Thyroid gland (tissue), 4 donors: ENCODE measurements at places on chromosomes 13 and 19. TPM values are rescaled to one million over a fixed set of nuclear protein-coding genes. Genes with fewer than 3 reads are reported as not detected.

DNA sequence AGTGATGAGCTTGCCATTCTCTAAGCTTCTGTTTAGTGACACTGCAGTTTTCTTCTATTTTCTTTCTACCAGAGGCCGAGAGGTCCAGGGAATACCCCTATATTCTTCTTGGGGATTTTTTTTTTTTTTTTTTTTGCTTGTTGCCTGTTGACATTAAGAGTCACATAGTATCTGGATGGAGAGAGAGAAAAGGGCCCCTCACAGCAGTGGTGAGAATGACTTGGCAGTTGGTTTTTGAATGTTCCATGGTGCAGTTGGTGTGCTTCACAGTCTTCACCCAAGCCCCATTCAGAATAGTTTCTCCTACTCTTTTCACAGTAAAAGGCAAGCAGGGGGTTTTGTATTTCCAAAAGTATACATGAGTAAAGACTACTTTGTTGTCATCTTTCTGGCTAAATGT, 577.9 kb downstream of the LMO7 start:
- no peak for DNase-seq

DNA sequence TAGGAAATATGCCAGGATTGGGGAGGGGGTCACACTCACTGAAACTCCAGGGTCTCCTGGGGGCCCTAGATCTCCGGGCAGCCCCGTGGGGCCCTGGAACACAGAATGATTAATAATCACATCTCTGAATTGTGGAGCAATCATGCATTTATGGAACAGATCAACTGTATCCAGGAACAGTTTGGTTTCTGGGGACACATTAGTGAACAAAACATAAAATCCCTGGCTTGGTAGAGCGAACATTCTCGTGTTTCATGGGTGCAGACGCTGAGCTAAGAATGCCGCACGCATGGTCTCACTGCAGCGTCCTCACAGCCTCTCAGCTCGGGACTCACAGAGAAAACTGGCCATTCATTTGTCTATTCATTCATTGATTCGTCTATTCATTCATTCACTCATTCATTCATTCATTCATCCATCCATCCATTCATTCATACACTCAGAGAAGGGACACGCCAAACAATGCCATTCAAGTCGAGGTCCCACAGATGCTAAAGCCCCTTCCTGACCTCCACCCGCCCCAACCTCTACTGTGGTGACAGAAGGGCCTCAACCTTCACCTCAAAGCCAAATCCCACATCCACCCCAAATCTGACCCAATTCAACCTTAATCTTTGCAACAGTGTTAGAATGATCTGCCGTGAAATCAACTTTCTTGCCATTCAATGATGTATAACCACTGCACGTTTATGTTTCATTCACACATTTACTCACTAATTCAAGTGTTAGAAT, 35.0 kb upstream of the OLFM2 start:
- no peak for DNase-seq

ZNF230 gene
- total RNA-seq, result 4.6 TPM

DNA sequence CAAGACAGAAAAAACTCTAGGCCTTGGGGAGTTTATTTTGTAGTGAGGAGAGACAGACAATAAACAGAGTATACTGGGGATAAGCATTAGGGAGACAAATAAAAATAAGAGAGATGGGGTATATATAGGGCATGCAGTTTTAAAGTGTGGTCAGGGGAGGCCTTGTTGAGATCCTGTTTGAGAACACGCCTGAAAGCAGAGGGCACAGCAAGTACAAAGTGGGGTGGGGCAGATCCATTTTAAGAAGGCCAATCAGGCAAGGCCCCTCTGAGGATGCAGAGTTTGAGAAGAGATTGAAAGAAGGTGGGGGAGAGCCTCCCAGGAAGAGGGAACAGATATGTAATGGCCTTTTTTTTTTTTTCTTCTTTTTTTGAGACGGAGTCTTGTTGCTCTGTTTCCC, 2.1 kb downstream of the PPP2R1A start:
- no peak for DNase-seq

DNA sequence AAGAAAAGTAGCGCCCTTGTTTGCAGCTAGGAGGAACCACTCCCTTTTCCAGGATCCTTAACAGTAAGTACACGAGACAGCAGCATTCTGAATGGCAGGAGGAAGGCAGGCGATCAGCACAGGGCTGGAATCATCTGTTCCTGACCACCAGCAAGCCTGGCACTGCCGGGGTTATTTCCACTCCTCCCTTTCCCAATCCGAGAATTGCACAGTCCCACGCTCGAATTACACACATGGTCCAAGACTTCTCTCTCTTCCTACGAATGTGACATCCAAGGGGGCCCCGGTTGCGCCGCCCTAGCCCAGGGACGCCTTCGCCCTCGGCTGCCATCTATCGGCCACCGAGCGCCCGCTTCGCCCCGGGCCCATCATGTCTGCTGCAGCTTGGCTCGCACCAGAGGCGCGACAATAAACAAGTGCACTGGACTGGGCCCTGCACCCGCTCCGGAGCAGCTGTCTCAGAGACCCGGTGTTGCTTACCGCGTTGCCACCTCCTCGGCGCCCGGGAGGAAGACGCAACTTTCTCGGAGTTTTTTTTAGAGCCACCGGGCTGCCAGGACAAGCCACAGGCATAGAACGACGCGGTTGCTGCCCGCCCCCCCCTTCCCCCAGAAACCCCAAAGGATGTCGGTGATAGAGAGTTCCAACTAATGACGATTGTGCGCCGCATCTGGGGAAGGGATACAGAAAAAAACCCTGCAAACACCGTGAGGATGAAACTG, at the start of gene SLITRK5:
SLITRK5 (plus strand) TSS at position 341 of the 722 bp plus-strand sequence. CDS start 4,018 bp downstream, outside the sequence.
- peak; percentile 90 for DNase-seq

ZNF709 gene
- 9.4 TPM for total RNA-seq

DNA sequence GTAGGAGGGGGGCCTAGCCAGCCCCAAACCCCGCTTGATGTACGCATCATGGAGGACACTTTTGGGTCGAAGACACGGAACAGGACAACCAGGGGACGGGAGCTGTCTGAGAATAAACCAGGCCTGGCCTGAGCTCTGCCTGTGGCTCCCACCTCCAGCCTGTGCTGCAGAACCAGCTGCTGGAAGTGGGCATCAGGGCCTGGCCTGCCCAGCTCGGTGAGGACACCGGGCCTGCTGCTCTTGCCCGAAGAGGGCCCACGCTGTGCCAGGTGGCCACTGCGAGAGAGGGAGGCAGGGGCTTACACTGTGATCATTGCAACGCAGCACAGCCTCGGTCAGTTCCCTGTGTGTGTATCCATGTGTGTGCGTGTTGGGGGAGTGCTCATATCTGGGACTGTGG, 34.6 kb downstream of the CEBPG start:
- no peak for DNase-seq

DNA sequence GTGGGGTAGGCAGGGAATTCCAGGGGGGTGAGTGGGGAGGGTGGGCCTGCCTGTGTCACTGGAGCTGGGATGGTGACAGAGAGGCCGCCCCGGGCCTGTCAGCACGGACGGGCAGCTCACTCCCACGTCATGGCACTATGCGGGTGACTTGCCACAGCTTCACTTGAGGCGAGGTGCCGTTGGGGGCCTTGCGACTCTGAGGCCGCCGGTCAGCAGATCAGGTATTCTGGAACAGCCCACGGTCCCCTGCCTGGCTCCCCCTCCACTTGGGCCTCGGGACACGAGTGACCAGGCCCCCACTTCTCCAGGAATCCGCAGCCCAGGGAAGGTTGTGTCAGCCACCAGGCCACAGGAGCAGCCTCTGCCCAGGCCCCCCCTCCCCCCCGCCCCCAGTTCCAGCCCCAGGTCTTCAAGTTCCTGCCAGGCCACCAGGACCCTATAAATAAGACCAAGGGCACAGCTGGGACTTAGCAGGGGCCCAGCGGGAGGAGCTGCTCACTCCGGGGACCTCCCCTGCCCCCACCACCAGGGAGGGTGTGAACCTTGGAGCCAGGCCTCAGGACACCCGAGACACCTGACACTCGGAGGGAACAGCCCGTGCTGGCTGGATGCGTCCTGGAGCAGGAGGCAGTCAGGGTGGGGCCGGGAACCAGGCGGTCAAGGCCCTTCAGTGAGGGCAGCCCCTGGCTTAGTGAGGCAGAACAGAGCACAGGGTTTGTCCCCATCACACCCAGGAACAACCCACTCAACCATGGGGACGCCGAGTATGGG, 2.7 kb upstream of the MIDN start:
- DNase-seq, result peak; percentile 99

- no peak for DNase-seq
These were observed 820.5 kb upstream of the ATXN8OS start for GRCh38 chr13:69287050-69287698.
